Activated naive CD8-positive, alpha-beta T cell treated with anti-CD3 and anti-CD28 coated beads for 36 hours (primary cell): ENCODE measurements at places on chromosomes 2 and 18.

DNA sequence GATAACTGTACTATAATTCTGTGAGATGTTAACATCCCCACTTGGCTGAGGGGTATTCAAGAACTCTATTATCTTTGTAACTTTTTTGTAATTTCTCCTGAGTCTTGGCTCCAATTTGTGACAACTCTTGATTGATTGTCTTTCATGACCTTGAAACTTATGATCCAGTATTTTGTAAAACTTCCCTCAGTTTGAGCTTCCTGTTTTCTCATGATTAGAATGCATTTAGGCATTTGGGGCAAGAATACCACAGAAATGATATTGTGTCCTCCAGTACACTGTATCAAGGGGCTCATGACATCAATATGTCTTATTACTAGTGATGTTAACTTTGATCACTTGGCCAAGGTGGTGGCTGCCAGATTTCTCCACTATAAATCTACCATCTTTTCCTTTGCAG is 37.4 kb downstream of the PNO1 start:
- DNase-seq, result no peak

DNA sequence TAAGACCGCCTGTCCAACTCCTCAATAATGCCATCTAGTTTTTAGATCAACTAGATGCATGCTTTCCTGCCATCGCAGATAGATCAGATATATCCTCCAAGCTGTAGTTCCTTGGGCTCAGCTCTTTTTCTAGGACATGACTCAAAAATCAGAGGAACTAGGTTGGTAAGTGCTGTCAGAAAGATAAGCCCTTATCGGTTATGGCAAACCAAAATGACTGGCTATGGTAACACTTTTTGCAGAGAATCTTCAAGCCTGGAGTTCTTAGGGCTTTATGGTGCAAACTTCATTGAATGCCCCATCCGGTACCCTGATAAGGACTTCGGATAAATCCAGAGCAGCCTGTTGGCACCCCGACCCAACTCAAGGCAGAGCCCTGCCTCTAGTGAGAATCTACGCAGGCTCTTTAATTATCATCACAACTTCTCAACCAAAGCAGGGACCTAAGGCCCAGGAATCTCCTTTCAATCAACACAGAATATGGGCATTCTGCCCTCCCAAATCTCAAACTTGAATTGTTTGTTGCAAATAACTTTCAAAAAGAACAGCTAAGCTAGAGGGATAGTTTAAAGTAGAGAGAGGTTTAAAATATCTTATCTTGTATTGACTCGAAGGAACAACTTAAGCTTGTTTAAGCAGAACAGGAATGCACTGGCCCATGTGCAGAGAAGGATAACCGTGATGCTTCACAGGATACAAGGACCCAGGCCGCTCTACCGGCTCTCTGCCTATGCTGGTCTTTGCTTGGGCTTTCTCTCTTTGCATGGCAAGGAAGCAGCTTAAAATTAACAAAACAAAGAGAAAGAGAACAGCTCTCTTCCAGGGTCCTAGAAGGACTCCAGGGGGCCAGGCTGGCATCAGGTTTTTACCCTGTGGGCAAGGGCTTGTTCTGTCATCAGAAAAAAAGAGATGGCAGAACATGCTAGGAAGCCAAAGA is 3.4 kb upstream of the CYP1B1 start:
- no peak for DNase-seq

DNA sequence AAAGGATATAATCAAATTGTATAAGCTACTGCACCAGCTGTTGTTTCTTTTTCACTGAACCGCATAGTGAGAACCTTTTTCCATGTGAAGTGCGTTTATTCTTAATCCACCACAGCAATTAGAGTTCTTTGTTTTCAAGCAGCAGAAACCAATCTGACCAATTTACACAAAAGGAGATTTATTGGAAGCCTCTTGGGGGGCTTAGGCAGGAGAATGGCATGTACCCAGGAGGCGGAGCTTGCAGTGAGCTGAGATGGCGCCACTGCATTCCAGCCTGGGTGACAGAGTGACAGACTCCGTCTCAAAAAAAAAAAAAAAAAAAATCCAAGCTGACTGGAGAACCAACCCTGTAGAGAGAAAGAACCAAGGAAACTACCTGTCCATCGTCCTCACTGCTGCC is 10.0 kb downstream of the ADNP2 start:
- no peak for DNase-seq

DNA sequence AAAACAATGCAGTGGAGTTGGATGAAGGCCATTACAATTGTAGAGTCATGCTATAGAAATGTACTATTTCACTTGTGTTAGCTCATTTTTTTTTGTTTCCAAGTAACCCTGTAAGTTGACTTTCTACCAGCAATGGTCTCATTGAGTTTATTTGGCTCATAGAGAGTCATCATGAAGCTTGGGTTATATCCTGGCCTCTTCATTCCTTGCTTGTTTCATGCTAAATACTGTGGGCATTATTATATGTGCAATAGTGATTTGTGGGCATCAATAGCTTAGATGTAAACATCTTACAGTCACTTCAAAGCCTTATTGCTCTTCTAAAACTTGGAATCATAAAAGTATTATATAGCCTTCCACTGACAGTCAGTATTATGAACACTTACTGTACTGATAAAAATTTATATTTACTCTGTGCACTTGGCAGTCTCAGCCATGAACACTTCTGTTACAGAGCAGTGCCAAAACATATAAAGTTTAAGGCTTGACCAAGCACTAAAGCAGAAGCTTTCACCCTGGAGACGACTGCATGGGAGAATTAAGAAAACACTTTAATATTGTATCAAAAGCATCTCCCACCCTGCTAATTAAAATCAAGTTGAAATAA is 751.2 kb downstream of the SATB2 start:
- no peak for DNase-seq

- DNase-seq, result no peak
Observed at GRCh38 chr2:10781746-10782145, 30.8 kb downstream of the PDIA6 start.

DNA sequence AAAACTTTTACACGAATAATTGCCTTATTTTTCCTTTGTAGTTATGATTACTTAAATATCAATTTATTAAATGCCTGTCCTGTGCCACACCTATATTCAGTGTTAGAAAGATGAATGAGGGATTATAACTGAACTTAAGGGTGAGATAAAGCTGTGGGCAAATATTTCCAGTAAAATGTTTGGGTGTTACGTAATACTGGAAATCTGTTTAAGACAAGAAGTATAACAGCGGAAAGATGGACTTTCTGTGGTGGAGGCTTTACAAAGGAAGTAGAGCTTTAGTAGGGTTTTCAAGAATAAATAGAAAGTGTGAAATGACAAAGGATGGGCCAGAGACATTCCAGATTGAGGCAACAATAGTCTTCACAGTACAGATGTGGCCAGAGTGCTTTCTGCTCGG is 927.0 kb downstream of the DPP10 start:
- no peak for DNase-seq

- no peak for DNase-seq
Observed at GRCh38 chr2:188519136-188519535, 227.5 kb downstream of the GULP1 start.

- no peak for DNase-seq
Observed at GRCh38 chr2:20609349-20609994, 41.4 kb downstream of the HS1BP3 start.

DNA sequence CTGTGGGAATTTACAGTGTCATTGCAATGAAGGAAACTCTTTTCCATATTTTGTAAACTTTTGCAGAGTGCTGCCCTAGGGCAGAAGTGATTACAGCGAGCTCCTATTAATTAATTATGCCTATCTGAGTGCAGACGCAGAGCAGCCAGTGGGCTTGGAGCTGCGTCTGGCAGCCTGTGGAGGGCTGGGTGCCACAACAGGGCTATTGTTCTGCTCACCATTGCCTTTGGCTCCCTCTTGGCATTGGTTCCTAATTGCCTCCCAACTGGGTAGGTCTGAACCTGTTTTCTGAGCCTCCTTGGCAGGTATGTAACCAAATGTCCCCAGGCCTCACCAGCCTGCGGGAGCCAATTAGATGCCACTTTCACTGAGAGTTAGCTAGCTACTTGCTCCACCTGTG is 25.6 kb upstream of the ITGB6 start:
- no peak for DNase-seq

- no peak for DNase-seq
Observed at GRCh38 chr2:158689391-158689790, 105.7 kb upstream of the DAPL1 start.

- DNase-seq, result no peak
Observed at GRCh38 chr2:204437815-204438756, 107.2 kb upstream of the PARD3B start.

- no peak for DNase-seq
Observed at GRCh38 chr2:173101687-173102086, 26.0 kb downstream of the MAP3K20 start.

DNA sequence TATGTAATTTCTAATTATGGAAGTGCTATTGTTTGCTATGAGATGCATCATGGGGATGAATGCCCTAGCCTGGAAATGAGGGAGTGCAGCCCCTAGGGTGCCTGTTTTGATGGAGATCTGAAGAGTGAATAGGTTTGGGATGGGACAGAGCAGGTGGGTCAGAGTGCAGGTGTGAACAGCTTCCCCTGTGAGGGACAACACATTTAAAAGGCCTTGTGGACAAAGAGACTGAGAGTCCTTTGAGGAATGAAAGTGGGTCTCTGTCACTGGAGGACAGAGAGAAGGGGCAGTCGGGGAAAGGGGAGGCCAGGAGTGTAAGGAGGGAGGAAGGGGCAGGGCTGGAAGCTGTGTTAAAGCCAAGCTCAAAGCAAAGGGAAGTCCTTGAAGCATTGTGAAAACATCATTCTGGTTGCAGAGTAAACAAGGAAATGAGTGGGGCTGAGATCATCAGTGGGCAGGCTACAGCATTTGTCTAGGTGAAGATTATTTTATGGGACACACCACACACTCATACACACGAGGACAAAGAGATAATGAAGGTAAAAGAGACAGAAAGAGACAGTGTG is 877.6 kb downstream of the SLC4A3 start:
- DNase-seq, result no peak
